Mesenchymal stem cell (in vitro differentiated cells and primary cell): ENCODE measurements at places on chromosomes 1 and 21.

DNA sequence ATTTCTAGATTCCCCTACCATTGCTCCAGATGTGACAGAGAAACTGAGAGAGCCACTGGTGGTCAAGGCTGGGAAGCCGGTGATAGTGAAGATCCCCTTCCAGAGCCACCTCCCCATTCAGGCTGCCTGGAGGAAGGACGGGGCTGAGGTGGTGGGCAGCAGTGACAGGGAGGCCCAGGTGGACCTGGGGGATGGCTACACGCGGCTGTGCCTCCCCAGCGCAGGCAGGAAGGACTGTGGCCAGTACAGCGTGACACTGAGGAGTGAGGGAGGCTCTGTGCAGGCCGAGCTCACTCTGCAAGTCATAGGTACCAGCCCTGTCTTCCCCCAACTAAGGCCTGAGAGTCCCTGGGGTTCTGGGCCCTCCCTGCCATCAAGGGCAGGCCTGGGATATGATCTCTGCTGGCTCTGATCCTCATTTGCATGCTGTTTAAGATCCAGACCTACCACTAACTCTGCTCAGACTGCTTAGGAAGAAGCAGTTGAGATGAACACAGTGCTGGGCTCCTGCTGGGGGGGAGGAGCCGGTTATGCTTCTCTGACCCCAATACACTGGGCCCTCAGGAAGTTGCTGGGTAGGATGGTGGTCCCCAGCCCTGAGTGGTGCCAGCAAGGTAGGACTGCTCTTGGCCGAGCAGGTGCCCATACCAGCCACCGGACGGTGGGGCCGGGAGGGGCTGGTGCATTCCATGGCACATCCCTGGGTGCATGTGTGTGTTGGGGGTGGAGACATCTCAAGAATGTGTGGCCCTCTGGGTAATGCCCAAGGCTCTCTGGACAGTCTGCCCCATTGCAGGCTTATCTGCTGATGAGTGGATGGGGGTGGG lies 25.1 kb downstream of the IGFN1 start:
- no peak for DNase-seq

GRCh38 chr1:243507001-243507671 lies 251.3 kb downstream of the SDCCAG8 start:
- DNase-seq, result no peak

DNA sequence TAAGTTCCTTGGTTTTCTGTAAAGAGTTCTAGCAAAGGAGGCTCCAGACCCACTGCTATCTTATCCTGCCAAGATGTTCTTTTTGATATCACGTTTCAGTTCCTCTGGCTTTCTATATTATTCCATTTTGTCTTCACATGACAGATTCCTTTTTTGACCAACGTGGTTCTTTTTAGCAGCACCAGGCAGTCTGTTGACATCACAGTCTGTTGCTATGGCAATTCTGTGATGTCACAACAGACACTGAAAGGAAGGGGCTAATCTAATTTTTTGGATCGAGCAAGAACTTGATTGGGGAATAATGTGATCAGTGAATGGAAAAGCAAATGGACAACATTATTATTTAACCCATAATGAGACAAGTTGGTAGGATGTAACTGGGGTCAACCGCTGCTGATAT lies 64.5 kb upstream of the GOLT1A start:
- DNase-seq, result peak; percentile 39

DNA sequence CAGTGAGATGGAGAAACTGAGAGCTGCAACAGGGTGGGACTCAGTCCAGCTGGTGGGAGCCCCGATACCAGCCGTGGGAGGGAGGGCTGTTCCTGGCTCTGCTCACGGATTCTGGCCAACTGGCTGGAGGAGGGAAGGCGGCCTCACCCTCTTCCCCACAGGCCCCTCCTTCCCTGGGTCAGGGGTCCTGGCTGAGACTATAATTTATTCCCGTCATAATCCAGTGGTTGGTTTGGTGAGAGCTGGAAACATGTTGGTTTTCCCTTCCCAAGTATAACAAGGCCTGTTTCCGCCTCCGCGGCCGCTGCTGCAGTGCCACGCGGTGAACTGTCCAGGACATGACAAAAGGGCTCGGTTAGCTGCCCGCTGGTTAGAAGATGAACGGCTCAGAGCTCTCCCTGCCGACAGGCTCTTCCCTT lies 10.0 kb downstream of the PTPRF start:
- DNase-seq, result no peak

GRCh38 chr21:41681348-41681801 lies 85.5 kb downstream of the RIPK4 start:
- no peak for DNase-seq

- no peak for DNase-seq
Measured at GRCh38 chr1:19467199-19468187, 17.8 kb downstream of the CAPZB start.

GRCh38 chr1:231515748-231516147 lies 12.7 kb upstream of the TSNAX start:
- no peak for DNase-seq

GRCh38 chr1:179424610-179425009 lies 58.8 kb downstream of the AXDND1 start:
- DNase-seq, result no peak

DNA sequence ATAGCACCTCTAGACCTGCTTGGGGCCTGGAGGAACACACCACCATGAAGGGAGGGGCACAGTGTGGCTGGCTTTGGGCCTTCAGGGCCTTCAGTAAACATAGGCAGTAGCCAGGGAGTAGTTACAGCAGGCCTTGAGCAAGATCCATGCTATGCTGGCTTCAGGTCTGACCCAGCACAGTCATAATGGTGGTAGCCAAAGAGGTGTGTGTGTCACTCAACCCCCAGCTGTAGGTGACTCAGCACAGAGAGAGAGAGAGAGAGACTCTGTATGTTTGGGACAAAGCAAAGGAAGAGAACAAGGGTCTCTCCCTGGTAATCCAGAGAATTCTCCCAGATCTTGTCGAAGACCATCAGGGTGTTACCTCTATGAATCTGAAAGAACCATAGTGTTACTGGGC lies 250.5 kb upstream of the PKN2 start:
- DNase-seq, result no peak

DNA sequence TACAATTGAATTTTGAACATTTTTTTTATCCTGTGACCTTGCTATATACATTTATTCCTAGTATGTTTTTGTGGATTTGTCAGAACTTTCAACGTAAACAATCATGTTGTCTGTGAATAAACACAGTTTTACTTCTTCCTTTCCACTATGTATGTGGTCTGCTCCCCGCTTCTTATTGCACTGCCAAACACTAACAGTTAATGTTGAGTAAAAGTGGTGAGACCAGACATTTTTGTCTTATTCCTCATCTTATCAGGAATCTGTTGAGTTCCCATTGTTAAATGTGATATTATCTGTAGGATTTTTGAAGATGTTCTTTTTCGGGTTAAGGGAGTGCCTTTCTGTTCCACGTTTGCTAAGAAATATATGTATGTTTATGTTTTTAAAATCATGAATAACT lies 45.9 kb downstream of the CAMSAP2 start:
- peak; percentile 71 for DNase-seq

- no peak for DNase-seq
Measured at GRCh38 chr1:91015794-91016550, 5.9 kb downstream of the ZNF644 start.

DNA sequence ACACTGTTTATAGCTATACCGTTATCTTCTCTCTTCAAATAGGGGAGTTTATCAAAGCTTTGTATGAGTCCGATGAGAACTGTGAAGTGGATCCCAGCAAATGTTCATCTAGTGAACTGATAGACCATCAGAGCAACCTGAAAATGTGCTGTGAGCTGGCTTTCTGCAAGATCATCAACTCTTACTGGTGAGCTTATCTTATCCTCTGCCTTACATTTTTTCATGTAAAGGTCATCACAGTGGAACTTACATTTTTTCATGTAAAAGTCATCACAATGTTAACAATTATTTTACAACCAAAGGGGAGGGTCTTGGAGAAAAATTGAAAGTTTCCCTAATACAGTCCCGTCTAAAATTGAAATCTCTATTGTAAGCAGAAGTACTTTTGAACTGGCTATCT lies 45.2 kb downstream of the CLEC20A start:
- DNase-seq, result peak; percentile 16

- no peak for DNase-seq
Measured at GRCh38 chr1:99474350-99474893, 171.5 kb upstream of the PALMD start.
